Stimulated activated CD8-positive, alpha-beta memory T cell treated with anti-CD3 and anti-CD28 coated beads, Interleukin-4, amount 100 ng/mL, for 1 hour (primary cell): ENCODE measurements at places on chromosomes 3 and 15.

- DNase-seq = no peak
These were observed 13.3 kb downstream of the TLE3 start for GRCh38 chr15:70084461-70084860.

DNA sequence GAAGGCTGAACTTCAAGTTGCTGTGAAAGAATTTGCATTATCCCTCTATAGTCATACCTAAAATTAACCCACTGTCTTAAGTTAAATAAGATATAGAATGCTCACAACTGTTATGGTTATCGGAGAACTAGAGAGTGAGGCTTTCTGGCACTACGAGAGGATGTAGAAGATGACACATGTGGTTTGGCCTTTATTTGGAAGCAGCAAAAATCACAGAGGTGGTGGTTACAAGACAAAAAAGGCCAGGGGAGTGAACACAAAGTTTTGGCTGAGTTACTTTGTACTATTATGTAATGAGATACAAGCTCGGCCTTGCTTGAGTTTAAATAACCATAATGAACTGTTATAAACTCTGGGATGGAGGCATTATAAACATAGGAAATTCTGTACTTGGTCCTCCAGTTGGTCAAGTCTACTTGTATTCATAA is 78.3 kb upstream of the ICE2 start:
- no peak for DNase-seq

DNA sequence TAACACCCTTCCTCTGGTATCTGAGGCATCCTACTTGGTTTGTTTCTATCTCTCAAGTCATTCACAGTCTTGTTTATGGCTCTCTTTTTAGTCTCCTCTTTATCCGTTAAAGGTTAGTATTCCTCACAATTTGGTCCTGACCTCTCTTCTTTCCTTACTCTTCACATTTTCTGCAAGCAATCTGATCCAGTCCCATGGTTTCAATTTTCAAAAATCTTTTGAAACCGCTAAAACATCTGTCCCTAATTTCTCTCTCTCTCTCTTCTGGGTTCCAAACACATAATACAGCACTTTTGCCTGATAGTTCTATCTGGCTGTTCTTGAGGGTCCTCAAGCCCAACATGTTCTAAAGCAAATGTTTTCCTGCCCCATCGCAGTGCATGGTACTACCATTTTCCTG is 149.0 kb downstream of the SERPINI1 start:
- no peak for DNase-seq

DNA sequence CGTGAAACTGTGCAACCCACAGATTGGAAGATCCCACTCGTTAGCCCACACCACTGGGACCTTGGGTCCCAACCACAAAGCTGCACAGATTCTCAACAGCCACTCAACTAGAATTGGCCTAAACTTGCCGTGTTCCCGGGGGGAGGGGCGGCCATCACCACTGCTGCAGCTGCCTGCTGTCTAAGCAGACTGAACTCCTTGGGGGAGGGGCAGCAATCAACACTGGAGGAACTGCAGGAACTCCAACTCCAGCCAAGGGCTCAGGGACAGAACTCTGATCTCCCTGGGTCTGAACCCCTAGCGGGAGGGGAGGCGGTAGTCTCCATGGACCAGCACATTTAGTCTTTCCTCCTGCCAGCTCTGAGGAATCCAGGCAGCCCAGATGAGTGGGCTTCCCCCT is 205.9 kb downstream of the RSL24D1 start:
- DNase-seq = no peak

- DNase-seq = no peak
These were observed 951 bp downstream of the GPR62 start for GRCh38 chr3:51955893-51956770.

GRCh38 chr15:38398134-38398533 is 55.8 kb upstream of the FAM98B start:
- no peak for DNase-seq

DNA sequence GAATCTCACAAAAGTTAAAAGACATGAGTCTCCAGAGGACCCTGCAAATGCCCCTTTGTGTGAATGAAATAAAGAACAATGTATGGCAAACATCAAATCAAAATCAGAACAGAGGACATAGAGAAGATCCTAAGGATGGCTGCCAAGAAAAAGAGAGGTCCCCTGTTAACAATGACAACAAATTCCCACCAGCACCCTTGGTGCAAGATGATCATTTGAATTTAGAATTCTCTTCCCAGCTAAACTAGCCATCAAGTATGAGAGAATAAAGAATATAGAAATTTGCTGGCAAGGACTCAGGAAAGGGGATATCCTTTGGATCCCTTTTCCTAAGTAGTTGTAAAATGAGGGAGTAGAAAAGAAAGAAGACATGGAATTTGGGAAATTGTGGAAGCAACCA is 8.2 kb downstream of the GP5 start:
- DNase-seq = no peak

DNA sequence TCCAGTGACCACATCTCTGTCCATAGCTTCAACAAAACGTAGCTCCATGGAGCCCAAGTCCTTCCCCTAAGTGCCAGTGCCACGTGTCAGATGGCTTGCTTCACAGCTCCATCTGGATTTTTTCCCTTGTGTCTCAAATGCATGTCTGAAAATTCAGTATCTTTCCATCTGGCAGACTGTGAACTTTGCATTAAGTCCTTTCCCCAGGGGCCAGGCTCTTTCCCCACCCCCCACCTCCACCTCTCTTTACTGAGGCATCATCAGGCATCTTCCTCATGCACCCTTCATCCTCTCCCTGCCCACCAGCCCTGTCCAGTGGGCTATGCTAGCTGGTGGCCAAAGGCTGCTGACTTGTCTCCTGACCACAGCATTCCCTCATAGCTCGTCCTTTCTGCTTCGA is 53.7 kb downstream of the PDIA5 start:
- no peak for DNase-seq

GRCh38 chr3:157844216-157844615 is 262.0 kb downstream of the SHOX2 start:
- DNase-seq = no peak

DNA sequence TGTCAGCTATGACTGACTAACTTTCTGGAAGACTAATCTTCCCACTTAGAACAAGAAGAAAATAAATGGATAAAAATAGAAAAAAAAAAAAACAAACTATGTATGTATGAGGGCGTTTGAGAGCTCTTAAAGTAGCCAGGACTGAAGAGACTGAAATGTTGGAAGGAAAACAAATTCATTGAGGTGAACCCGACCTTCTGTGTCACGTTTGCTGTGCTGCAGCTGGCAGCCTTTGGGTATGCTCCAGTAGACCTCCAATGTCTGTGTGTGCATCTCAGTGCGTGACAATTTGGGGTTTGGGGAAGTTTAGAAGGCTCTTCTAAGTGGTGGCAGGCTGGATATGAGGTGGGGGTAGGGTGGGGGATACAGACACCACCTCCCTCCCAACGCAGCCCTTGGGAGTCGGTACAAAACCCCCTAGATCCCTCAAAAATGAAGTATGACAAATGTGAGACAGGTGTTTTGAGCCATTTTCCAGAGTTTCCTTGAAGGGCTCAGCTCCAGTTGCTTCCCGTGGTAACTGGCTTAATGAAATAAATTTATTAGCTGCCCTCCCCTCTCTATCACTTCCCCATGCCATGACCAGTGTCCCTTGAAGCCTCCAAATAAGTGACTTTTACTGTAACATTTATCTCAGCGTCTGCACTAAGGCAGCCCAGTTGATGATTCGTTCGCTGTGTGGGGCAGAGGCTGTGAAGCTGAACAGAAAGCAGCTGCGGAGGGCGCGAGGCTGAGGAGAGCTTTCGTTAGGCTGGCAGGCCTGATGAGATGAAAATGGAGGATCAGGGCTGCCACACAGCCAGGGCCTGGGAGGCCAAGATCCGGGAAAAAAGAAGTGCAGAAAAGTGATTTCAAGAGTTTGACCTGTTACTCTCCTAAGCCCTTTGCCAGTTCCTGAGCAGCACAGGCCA is 34.9 kb upstream of the GABRB3 start:
- DNase-seq = no peak

DNA sequence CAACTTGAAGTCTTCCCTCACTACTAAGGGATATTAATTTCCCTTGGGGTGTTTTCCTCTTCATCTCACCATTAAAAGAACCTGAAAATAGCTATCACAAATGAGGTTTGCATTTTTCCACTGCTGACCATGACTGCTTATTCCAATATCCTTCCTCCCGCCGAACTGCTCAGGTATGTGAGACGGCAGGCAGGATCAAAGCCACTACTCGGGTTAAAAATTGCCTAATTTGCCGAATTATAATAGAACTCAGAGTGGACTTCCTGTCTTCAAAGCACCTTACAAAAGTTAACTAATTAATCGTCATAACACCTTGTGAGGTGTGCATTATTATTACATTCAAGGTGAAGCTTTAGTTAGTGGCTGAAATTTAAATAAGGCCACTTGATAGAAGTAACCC is 655.2 kb upstream of the ADAMTS9 start:
- DNase-seq = no peak

GRCh38 chr3:22734207-22734606 is 468.9 kb upstream of the UBE2E2 start:
- no peak for DNase-seq

DNA sequence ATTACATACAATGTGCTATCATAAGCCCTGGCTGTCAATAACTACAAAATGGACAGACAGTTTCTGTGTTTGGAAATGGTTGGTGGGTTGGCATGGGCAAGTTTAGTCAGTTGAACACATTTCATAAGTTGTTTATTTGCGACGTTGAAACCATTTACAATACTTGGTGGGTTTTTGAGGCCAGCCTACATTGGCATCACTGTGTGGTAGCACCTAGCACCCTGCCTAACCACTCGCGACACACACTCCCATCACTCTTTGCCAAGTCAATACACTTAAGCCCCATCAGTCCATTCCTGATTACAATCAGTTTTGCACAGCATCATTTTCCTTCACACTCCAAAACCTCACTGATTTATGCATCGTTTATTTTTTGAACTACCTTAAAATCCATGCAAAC is 13.8 kb downstream of the PROK2 start:
- DNase-seq = no peak

GRCh38 chr15:38991126-38991525 is 426.5 kb upstream of the RASGRP1 start:
- DNase-seq = no peak

- no peak for DNase-seq
These were observed 57.9 kb upstream of the PSMD6 start for GRCh38 chr3:64081235-64081630.

DNA sequence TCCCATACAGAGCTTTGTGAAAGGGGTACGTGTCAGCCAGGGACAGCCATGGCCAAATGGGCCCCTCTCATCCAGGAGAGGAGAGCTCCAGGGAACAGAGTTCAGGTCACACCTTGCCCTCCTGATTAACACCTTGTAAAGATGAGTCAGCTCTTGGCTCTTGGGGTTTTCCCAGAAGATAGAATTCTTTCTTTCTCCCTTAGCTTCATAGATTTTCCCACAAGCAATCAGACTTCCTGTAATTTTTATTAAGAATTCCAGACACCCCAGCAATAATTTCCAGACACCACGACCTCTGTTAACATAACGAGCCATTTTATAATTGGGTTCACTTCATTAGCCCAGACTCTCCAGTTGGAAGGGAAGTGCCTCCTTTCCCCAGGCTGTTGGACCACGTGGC is 86.4 kb downstream of the LRTM1 start:
- no peak for DNase-seq
